ENCODE measurements at places on chromosomes 3 and 15.

GRCh38 chr3:184810146-184810545, 1.8 kb upstream of the VPS8 start:
- DNase-seq: no peak

- DNase-seq: no peak
Observed at GRCh38 chr3:138399766-138400165, 34.6 kb upstream of the ESYT3 start.

DNA sequence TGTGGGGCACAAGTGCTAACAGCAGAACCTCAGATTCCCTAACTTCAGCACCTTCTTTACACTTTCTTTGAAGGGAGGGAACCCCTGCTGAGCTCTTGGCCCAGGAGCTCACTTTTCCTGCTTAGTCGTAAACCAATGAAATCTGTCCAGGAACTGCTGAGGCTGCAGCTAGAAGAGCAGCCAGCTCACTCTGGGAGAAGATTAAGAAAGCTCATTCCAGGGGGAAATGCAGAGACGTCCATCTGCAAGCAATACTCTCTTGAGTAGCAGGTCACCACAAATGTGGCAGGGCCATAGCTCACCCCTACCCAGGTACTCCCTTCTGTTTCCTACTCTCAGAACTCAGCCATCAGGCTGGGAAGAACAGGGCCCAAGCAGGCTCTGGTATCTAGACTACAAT, 103.3 kb downstream of the WDR76 start:
- DNase-seq: no peak

DNA sequence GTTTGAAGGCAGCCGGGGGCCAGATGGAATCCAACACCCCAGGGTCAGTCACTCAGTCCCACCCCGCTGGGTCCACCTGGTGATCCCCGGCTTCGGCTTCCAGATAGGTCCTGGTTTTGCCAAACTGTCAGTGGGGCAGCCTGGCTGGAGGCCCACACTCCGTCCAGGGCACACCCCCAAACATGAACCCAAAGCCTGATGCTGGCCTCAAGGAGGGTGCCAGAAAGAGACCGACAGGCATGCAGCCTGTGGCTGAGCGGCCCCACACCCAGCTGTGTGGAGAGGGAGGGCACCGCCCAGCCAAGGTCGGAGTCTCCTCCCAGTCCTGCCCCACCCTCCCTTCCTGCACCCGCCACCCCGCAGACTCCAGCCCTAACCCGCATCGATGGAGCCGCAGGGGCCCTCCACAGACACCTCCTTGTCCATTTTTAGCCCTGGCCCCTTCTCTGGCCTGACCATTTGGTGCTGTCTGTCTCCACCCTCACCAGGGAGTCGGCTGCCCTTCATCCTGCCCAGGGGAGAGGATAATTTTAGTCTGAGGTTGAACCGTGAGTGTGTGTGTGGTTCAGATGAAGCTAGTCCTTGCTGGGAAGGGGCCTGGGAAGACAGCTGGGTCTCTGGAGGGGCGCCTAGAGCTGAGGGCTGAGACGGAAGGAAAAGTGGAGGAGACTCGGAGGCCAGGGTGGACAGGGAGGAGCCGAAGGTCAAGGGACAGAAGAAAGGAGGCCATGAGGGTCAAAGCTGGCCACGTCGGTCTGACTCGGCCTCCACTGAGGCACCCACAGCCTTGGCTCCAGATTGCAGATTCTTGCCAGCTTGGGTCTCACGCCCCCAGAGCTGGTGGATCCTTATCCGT, 23.1 kb downstream of the TNK2 start:
- no peak for DNase-seq

DNA sequence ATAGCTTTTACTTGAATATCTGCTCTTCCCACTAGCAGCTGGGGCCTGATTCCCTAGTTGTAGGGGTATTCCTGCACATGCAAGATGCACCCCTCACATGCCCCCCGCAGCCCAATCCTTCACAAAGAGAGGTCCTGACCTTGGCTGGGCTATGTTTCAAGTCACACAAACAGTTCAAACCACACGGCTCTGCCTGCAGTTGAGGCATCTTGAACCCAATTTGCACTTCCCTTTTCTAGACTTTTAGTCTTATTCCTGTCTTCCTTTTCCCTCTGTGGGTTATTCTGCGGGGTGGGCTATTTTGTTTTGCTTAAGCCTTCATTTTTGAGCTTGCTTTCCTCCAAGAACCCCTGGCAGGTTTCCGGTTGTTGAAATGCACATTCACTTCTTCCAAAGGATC, 13.3 kb upstream of the CCR1 start:
- no peak for DNase-seq

DNA sequence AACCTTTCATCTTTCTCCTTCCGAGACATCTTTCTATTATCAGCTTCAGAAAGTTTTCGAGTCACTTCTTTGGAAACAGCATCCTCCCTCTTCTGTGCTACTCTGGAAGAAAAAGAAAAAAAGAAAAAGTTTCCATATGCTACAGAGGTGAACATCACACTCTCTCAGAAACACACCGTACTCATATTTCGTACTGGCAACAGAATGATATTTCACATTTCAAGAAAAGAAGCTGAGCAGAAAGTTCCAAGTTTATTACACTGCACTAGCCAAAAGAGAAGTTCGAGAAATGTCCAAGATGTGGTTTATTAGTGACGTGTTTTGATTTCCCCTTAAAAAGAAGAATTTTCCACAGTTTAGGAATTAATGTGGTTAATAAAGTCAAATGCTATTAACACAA, 6.0 kb downstream of the SSR3 start:
- DNase-seq: no peak

GRCh38 chr15:57223345-57223744, 153.0 kb upstream of the CGNL1 start:
- no peak for DNase-seq

DNA sequence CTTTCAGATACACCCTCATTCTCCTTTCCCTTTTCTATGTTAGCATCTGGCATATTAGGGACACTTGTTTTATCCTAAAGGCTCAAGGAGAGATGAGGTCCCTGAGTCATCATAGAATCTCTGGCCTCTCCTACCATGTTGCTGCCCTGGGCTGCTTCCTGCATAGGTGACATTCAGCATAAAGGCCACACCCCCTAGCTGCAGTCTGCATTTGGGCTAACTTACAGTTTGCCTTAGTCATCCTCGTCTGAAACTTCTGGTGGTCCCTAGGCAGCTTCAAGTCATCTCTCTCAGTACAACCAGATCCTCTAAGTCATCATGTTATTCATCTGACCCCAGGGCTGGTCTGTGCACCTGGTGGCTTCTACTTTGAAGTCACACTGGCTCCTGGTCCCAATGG, 982.7 kb upstream of the NR2F2 start:
- no peak for DNase-seq

GRCh38 chr3:124263168-124263567, 271.2 kb upstream of the ROPN1 start:
- DNase-seq: no peak

GRCh38 chr3:114586119-114586518, 292.3 kb downstream of the TIGIT start:
- DNase-seq: no peak

- no peak for DNase-seq
Observed at GRCh38 chr3:106345353-106346027, 476.7 kb upstream of the CBLB start.

GRCh38 chr3:100159331-100160153, 45.2 kb upstream of the FILIP1L start:
- DNase-seq: no peak

DNA sequence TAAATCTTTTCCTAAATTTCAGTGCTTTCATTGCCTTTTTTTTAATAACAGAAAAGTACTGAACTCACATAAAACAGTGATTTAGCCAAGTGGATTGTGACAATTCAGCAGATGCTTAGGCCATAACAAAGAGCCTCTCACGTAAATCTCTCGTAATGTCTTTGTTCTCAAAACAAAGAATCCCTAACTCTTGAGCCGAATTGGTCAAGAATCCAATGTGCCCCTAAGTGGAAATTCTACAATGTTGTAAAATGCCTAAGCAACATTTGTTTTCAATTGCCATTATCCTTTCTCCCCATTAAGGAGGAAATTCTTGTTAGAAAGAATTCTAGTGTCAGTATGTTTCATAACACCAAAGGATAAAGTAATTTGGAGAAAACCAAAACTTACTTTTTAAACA, 235.7 kb upstream of the THBS1 start:
- DNase-seq: no peak

DNA sequence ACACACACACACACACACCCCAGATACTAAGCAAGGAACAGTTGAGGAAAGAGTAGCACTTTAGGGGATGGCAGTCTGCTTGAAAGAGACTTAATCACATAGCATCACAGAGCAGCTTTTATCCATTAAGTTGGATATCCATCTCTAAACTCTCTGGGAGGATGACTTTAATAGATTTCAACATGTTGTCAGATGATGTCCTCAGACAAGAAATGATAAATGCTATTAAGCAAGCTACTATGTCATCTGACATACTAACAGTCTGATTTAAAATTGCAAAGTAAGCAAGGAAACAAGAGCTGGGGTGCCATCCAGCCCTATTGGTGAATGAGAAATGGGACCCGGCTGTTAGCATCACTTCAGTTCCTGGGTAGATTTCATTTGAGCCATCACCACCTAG, 136.9 kb downstream of the PLCL2 start:
- DNase-seq: no peak

DNA sequence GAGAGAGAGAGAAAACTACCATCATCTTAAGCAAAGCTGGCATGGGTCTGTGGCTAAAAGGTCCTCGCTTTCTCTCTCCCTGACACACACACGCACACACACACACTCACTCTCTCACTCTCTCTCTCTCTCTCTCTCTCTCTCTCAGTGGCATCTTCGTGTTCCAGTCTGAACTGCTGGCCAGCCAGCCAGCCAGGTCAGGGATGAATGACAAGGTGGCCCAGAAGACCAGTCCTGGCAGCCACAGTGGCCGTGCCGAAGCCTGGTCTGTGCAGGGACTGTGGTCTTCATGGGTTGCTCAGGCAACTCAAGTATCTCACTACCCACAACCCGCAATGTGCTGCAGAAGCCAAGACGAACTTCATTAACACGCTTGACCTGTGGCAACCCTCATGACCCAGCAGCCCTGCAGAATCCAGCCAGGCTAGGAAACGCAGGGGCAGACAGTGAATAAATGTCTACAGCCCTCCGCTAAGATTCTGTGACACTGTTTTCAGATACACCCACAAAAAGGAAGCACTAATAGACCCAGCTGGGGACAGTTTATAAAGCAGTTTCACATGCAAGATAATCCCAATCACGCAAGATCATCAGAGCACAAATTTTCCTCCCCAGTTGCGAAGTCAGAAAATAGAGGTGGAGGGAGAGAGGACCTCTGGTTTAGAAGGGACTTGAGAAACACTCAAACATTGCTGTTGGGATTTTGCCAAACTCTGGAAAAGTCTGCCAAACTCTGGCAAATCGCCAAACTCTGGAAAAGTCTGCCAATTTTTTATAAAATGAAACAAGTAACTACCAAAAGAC, 66.4 kb downstream of the XXYLT1 start:
- no peak for DNase-seq

DNA sequence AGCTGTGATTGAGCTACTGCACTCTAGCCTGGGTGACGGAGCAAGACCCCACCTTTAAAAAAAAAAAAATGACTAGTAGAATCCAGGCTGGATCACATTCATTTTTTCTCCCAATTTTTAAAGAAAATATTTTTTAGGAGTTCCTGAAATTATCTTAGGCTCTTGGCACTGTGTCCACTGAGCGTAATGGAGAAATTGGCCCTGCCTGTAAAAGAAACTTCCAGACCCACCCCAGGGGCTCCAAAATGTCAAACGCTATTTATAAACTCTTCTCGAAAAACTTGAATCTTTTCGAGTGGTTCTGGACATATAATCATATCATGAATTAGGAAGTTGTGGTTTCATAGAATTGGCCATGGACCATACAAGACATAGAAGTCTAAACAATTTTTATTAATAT, 300.2 kb upstream of the RGMA start:
- DNase-seq: no peak

DNA sequence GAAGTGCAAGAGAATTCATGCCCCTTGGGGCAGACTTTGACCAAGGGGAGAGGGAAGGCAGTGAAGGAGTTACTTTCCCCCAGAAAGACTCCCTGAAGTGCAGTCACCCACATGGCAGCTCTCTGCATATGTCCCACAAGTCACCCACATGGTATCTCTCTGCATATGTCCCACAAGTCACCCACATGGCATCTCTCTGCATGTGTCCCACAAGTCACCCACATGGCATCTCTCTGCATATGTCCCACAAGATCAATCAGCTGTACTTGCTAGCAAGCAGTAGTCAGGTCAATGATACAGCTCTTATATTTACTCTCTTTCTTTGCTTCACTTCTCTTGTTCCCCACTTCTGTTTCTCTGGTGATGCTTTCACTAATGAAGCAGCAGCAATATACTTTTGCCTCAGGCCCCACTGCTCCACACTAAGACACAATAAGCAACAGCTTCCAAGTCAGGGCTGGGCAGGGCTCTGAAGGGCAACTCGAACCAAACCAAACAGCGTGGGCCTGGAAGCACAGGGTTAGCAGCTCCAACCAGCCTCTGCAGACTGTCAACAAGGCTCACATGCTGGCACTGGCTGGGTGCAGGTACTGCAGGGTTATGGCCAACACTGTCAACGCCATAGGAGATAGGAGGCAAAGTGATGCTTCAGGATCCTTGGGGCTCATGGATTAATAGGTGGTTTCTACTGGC, 46.7 kb downstream of the THBS1 start:
- DNase-seq: no peak

GRCh38 chr3:111667621-111668239, 72.6 kb upstream of the ZBED2 start:
- peak; percentile 12 for DNase-seq

DNA sequence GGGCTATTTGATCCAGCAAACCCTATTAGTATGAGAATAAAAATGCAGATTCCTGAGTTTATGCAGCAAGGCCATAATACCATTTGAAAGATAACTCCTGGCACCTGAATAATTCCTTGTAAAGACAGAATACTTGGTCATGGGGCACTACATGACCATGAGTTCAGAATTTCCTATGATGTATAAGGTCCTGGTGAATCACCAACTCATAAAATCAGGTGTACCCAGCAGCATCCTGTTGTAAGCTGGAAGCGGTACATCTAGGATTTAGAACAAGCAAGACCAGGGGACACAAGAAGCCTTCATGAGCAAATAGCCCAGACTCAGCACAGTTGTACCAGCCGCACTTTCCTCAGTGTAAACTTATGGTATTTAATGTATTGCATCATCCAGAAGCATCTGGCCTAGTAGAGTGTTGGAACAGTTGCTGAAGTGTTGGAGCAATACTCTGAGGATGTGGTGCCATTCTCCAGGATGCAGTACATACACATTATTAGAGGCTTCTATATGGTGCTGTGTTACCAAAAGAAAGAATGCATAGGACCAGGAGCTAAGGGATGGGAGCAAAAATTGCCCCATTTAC, 233.4 kb downstream of the SQOR start:
- DNase-seq: no peak

- DNase-seq: no peak
Observed at GRCh38 chr3:16865335-16865734, 19.4 kb upstream of the PLCL2 start.

All from stimulated activated naive CD4-positive, alpha-beta T cell (primary cell).